Heart left ventricle (tissue), 16 donors: ENCODE measurements at places on chromosomes 16 and 17. TPM values are rescaled to one million over a fixed set of nuclear protein-coding genes. Genes with fewer than 3 reads are reported as not detected.

GRCh38 chr16:20910781-20911321 is 10.3 kb downstream of the LYRM1 start:
- no peak for DNase-seq

GRCh38 chr16:30185683-30186421 is 2.5 kb downstream of the CORO1A start:
- peak; percentile 88 for DNase-seq

DNA sequence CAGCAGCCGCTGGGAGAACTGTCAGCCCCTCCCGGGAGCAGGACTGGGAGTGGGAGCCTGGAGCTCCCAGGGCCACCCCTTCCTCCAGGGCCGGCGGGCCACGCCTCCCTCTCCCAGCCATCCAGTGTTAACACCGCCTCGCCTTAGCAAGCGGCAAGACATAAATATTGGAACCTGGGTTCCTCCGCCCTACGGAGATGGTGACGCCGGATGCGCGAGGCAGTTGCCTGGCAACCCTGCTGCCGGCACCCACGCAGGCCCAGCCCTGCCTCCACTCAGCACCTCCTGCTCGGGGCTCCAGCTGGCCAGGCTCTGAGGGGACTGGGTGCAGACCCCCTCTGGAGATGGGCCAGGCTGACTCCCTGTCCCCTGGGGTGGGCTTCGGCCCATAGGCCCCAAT is 27.4 kb upstream of the CACNA1H start:
- no peak for DNase-seq

Gene ASPA
- 1.6 TPM for total RNA-seq

GRCh38 chr17:609232-609810 is 105.3 kb downstream of the VPS53 start:
- DNase-seq: no peak

Gene DNAI2
- not detected for total RNA-seq

Gene C17orf100
- 0.34 TPM for total RNA-seq
